NK-92 treated with Interleukin-12 subunit alpha and Interleukin-12 subunit beta, amount 100 ng/mL, for 24 hours (cell line): ENCODE measurements at places on chromosomes 5 and 9.

DNA sequence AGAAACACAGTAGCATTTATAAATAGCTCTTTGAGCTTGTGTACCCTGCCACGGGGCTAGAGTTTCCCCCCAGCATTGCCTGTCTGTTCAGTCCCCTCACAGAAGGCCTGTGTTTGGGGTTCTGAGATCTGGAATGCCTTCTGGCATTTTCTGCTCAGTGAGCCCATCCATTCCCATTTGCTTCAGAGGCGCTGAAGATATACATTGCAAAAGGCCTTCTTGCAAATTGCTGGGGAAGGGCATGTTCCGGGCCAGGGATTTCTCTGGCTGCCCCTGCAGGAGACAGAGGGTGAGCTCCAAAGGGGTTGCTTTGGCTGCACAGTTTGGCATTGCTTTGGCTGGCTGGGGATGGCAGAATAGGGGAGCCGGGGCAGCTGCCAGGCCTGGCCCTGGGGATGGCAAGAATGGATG is 308.4 kb downstream of the MSX2 start:
- no peak for DNase-seq

DNA sequence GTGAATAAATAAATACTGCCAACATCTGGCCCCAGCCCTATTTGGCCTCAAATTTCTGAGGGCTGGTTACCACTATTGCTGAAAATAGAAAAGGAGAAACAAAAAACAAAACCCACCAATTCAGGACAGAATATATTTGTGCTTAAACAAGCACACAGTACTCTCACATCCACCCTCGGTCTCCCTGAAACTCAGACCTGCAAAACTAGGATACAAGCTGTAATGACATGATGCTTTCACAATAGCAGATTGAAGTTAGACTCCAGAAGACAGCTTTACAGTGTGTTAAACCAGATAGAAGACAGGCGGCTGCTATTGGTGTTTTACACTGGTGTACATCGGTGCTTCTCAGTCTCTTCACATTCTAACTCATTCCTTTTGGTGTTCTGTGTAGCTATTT is 214.9 kb upstream of the DMRT1 start:
- no peak for DNase-seq

DNA sequence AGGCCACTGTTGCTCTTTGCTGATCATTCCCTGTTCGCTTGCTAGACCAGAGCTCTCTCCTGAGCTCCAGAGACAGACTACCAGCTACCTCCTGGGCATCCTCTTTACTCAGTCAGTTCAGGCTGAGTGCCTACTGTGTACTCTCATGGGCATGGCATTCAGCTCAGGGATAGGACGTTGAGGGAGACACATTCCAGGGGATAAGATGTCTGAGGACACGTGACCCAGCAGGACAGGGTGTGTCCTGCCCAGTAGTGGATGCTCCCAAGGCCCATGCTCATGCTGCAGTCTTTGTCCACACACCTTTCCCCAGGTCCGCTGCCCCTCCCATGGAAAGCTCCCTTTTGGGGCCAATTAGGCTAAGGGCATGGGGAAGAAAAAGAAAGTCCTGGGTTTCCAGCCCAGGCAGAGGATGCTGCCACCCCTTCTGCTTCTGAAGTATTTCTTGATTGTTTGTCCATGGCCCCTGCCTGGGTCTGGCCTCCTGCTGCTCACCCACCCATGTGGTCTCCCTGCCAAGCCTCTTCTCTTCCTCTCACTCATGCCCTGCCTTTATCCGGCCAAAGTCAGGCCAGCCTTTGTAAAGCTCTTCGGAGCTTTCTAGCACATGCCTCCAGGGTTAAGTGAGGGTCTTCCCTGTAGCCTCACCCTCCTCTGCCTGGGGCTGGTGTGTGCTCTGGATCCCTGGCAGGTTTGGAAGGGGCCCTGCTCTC is 60.5 kb upstream of the PITX1 start:
- DNase-seq = no peak

DNA sequence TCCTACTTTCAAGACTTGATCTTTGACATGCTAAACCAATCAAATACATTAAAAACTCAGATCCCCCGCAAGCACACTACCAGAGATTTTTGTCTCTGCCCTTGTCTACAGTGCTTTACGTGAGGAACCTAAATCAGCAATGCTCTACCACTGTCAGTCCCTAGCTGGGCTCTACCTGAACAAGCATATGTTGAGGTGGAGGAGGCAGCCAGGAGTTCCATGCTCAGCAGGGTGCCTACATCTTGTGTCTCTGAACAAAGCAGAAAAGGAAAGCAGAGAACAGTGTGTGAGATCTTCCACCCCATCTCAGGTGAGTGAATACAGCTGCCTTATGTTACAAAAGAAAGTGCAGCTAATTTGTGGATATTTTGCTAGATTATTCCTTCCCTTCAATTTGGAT is 255.0 kb downstream of the NDUFS4 start:
- no peak for DNase-seq

DNA sequence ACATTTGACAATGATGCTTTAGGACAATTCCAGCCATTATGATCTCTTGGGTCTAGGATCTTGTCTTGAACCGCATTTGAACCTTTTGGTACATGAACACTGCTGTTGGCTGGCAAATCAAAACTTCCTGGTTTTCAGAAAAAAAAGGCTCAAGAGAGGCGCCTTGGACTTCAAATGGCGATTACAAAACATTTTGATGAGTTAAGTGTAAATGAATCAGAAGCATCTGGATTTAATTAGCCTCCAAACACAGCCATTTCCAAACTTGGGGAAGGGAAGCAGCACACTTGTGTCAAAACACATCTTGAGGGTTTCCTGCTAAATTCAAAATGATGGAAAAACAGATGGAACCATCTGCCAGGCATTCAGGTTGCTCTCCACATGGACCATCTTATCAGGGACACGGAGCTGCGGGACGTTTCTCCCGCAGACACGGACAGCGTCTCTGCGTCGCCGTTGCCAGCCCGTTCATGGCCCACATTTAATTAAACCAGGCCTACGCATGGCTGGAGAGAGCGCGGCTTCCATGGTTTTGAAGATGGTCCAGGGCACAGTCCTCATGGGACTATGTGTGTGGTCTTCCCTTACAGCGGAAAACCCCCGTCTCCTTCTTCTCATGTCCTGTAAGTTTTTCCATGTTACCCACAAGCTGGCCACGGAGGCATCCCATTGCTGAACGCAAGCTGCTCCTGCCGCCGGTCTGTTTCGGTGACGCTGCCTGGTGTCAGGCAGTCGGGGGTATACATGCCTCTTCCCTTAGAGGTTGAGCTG is 55.8 kb upstream of the PTCH1 start:
- no peak for DNase-seq

DNA sequence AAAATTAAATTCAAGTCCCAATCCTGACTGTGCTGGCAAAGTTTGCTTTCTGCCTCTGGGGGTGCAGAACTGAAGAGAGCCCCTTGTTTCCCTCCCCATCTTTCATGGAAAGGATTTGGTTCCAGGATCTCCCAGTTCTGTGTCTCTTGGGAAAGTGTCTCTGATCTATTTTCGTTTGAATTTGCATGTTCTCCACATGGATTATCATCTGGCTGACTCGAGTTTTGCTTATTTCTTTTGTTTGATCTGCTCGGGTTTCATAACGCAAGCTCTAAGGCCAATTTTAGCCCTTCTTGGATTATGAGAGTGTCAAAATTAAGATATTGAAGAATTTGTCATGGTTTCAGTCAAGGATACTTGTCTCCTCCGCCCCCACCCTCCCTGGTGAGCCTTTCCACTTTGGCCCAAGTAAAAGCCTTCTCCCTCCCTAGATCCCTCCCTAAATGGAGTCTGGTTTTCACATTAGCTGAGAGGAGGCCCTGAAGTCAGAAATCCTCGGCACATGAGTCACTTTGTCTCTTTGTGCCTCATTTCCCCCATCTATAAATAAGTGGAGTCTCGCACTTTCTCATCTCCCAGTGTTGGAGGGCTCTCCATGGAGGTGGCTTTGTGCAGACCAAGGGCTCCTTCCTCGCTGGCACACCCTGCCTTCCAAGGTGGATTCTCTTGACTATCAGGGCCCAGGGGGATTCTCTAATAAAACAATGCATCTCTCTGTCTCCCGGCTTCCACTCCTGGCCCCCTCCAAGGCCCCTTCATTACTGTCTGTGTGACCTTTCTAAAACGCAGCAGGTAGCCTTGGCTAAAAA is 17.3 kb downstream of the ADRB2 start:
- no peak for DNase-seq

DNA sequence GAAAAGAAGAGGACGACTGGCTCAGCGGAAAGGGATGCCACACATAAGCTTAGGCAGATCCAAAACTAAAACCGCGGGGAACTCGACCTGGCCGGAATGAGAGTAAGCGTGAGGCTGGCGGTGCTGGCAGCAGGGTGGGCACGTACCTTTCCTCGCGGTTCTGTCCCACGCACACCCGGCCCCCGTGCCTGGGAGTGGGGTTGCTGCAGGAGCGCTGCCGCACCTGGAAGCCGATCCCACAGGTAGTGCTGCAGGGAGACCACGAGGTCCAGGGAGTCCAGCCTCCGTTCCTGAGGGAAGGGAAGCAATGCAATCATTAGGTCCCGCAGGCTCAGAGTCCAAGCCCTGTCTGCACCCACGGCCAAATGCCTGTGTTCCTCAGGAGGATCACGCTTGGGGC is 427.0 kb downstream of the SEMA5A start:
- DNase-seq = no peak

- DNase-seq = no peak
Observed at GRCh38 chr5:166726406-166726805, 1565.0 kb upstream of the WWC1 start.

GRCh38 chr5:2674456-2674855 is 77.0 kb downstream of the IRX2 start:
- no peak for DNase-seq
